Fibroblast of pulmonary artery (primary cell): ENCODE measurements at places on chromosomes 3 and 15.

- no peak for DNase-seq
These were observed 29.3 kb upstream of the CPNE4 start for GRCh38 chr3:132064114-132064513.

- no peak for DNase-seq
These were observed 353.6 kb downstream of the ULK4 start for GRCh38 chr3:41608347-41608746.

DNA sequence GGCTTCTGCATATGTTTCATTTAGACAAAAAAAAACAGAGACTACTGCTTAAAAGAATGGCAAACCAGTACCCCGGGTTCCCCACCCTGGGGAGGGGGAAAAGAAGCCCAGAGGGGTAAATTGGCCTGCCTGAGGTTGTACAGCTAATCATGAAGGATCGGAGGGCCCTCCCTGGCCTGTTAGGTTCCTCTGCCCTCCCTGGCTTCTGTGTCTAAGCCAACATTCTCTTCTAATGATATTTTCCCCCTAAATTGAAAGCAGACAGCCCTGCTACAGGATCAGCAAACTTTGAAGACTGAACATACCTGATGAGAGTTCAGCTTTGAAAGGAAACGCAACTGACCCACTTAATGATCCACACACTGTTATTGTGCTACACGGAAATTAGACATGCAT, 2.5 kb downstream of the ARHGAP31 start:
- DNase-seq, result no peak

DNA sequence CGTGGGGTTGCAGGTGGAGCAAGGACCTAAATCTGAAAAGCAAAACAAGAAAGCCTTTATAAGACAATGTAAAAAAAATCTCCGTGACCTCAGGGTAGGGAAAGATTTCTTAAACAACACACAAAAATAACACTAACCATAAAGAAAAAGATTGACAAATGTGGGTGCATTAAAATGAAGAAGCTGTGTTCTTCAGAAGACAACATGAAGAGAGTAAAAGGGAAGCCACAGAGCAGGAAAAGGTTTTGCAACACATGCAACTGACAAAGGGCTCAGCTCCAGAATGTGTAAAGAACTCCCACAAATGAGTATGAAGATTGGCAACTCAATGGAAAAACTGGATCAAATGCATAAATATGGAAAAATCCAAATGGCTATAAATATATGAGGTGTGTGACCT, 74.2 kb downstream of the MAGEF1 start:
- DNase-seq, result peak; percentile 47

- no peak for DNase-seq
These were observed 73.8 kb downstream of the ABTB1 start for GRCh38 chr3:127746400-127747057.

- DNase-seq, result peak; percentile 33
These were observed 24.9 kb upstream of the C3orf80 start for GRCh38 chr3:160200353-160200752.

GRCh38 chr15:64766058-64766457, 9.3 kb downstream of the RBPMS2 start:
- no peak for DNase-seq

GRCh38 chr3:42535981-42536784, 33.7 kb downstream of the VIPR1 start:
- DNase-seq, result peak; percentile 52

GRCh38 chr15:77369168-77369567, 50.7 kb downstream of the PEAK1 start:
- no peak for DNase-seq

DNA sequence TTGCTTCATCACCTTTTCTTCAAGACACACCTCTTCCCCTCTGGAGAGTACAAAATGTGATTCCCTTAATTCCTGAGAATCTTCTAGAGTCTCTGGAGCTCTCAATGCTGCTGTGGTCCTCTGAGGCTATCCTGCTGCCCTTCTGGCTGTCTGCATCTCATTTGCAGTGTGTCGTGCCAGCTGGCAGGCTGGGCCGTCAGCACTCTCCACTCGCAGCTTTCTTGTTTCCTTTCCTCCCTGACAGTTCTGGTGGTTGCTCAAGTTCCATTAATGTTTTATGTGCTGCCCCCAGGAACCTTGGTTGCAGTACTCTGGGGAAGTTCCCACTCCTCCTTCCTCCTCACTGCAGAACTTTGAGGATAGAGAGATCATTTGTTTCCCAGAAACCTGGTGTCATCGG, 210.8 kb upstream of the ROPN1 start:
- DNase-seq, result peak; percentile 23

- peak; percentile 93 for DNase-seq
These were observed 35.6 kb upstream of the GYG1 start for GRCh38 chr3:148955544-148956346.

GRCh38 chr3:87320756-87321626, 44.6 kb upstream of the POU1F1 start:
- DNase-seq, result no peak

- DNase-seq, result no peak
These were observed 40.3 kb downstream of the RPL22L1 start for GRCh38 chr3:170829546-170830272.

- no peak for DNase-seq
These were observed 25.3 kb downstream of the GABRG3 start for GRCh38 chr15:26996250-26996649.

GRCh38 chr3:180383332-180384020, 218.5 kb upstream of the TTC14 start:
- DNase-seq, result no peak

DNA sequence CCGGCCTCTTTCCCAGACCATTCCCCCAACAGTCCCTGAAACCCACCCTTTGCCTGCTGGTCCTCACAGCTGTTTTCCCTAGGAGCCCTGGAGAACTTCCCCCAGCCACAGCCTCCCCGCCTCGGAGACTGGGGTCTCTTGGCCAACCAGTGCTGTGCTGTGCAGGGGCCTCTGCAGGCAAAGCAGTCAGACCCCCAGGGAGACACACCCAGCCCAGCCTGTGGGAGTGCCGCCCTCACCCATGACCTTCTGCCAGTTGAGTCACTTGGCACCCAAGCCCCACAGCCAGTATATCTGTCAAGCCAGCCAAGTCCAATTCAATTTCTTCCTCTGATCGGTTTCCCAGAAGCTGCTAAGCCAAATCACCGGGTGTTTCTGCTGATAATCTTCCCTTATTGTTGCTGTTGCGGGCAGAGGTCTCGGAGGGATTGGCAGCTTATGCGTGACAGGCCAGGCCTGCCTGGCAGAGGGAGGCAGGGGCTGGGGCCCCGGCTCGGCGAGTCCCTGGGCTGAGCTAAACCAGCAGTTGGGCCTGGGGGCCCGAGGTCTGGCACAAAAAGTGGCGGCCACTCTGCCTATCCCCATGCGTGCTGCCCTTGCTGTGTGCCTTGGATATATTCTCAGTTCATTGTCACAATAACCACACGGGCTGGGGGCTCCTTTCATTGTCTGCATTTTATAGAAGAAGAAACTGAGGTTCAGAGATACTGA, 65.6 kb upstream of the SLC6A1 start:
- DNase-seq, result peak; percentile 23

DNA sequence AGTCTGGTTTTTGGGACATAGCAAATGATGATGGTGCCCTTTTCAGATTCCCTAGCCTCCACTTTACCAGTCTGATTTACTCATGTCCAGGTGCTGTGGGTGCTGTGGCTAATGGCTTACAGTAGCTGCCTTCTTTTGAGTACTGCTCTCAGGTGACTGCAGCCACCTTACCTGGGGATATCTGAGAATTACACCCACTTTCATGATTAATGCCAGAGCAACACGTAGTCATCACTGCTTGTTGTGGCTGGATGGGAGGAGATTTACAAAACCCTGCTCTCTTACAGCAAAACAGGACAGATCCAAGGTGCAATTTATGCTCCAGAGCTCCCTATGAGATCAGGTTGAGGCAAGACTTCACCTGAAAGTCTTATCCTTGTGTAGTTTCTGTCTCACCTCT, 150.6 kb downstream of the PDCD6IP start:
- no peak for DNase-seq
